Fibroblast of villous mesenchyme (primary cell): ENCODE measurements at places on chromosomes 7 and 10. TPM values are rescaled to one million over a fixed set of nuclear protein-coding genes. Genes with fewer than 3 reads are reported as not detected.

The RBM20 gene
- under 0.01 and 0.32 TPM in 2 replicates for total RNA-seq

The OR2A5 gene
- total RNA-seq = not detected in 2 replicates

The EIF3A gene
- total RNA-seq = 95.7 and 119 TPM in 2 replicates

The RPP30 gene
- total RNA-seq = 39.3 and 53.5 TPM in 2 replicates

The KCNH2 gene
- 0.64 and 2.6 TPM in 2 replicates for total RNA-seq

The ACHE gene
- not detected in 2 replicates for total RNA-seq

The TRPV6 gene
- total RNA-seq = not detected in 2 replicates
